ENCODE measurements at places on chromosomes 5 and 9.

DNA sequence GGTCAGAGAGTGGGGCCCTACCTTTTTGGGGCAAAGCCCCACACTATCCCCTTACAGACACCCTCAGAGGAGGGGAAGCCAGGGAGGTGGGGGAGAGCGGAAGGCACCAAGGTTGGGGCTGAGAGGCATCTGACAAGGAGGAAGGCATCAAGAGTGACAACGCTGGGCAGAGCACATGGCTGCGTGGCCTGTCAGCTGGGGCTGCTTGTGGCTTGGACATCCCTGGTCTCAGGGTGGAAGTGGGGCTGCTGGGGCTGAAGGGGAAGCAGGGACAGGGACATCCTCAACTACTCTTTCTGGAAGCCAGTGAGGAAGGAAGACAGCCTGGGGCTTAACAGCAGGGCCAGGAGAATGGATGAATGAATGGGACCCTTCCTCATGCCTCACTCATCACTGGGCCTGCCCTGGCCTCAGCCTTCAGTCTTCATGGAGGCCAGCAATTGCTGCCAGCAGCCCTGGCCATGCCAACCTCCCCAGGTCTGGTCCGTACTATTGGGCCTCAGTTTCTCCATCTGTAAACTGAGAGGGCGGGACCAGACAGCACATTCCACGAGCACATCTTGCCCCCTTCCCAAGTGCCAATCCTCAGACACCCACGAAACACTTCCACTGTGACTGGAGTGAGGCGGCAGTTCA is 993 bp upstream of the RALGDS start:
- DNase-seq: no peak

DNA sequence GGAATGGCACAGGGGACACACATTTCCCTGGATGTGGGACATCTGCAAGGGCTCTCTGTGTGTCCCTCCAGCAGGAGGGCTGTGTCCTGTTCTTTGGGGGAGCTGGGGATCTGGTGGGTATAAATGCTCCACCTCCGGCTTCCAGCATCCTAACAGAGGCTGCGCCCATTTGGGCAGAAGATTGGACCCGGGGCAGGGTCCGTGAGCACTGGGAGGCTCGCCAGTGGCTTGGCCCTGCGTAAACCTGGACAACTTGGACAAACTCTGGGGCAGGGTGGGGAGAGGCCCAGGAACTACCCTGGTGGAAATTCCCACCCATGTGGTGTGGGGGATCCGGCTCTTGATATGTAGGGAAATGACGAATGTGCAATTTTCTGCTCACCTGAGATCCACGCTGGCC is 80.9 kb downstream of the GADD45G start:
- DNase-seq: no peak

GRCh38 chr5:77616920-77617319 is 21.6 kb downstream of the OTP start:
- no peak for DNase-seq

GRCh38 chr9:115109486-115109885 is 8.5 kb downstream of the TNC start:
- peak; percentile 31 for DNase-seq

DNA sequence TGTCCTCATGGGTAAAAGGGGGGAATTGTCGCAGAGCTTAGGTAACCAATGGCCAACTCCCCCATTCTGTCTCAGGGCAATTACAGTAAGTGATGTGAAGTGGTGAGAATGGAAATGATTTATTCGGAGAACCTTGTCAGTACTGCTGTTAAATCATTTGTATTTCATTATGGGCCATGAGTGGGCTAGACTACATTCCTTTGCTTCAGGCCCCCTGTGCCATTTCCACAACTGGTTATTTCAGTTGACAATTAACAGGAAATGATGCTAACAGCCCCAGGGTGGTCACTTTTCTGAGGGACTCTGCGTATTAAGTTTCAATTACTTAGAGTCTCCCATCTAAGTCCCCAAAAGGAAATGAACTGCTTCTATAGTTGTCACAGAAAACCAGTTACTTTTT is 653.7 kb downstream of the CCDC171 start:
- DNase-seq: no peak

Measured in RKO (cell line).